ENCODE measurements at places on chromosomes 12 and 14. TPM values are rescaled to one million over a fixed set of nuclear protein-coding genes. Genes with fewer than 3 reads are reported as not detected.
A peak's percentile ranks its signal among the peaks of the same experiment; 100 is the strongest.

The LRIG3 gene
- 10.0 TPM for polyA plus RNA-seq

The C12orf56 gene
- not detected for polyA plus RNA-seq

The SPTSSA gene
- polyA plus RNA-seq = 84.9 TPM

The STYX gene
- polyA plus RNA-seq = 4.0 TPM

The DAO gene
- polyA plus RNA-seq = not detected

The KRT6A gene
- 6.8 TPM for polyA plus RNA-seq

The COCH gene
- 0.06 TPM for polyA plus RNA-seq

The OAS2 gene
- polyA plus RNA-seq = 20.8 TPM

DNA sequence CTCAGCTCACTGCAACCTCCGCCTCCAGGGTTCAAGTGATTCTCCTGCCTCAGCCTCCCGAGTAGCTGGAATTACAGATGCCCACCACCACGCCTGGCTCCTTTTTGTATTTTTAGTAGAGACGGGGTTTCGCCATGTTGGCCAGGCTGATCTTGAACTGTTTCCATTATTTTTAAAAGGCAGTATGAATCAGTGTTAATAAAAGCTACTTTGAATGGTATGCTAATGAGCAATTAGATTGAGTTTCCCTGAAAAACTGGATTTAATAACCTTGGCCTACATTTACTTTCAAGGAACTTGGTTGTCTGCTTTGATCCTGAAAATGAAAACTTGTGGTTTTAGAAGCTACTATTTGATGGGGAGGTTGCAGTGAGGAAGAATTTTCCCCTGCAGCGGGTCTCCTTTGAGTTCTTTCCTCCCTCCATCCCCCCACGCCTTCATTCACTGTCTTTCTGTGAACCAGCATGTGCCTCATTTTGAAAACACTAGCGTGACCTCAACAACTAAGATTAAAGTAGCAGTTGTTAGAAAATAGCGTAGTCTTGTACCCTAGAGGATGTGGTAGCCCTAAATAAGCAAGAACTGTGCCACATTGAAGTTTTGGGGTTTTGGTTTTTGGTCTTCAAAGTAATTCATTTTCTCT, 17.8 kb upstream of the RPS6KA5 start:
- no peaks in the 10 kb centered on the region for H3K27me3 ChIP-seq
- no peak for DNase-seq
- no peak overlapping the region for H3K27ac ChIP-seq
- H3K4me1 ChIP-seq = peaks cover 1% of the 10 kb centered on the region
- no peaks in the 10 kb centered on the region for H3K36me3 ChIP-seq
- H3K4me3 ChIP-seq = no peak overlapping the region

DNA sequence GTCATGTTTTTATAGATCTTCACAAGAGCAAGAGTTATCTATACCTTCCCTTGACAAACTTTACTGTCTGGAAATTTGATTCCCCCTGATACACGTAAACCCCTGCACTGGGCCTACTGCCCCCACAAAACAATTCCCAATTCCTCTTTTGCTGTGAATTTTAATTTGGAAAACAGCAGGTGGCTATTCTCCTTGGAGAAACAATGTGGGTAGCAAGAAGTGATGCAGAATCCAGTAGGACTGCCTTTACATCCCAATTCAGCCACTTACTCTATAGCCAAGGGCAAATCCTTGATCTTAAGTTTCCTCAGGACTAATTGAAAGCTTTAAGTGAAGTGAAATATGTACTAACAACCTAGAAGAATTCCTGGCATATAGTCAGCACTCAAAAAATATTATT, 129.3 kb downstream of the ACSS3 start:
- DNase-seq = no peak
- H3K27ac ChIP-seq = no peak overlapping the region
- no peak overlapping the region for H3K4me3 ChIP-seq
- H3K27me3 ChIP-seq = no peaks in the 10 kb centered on the region

DNA sequence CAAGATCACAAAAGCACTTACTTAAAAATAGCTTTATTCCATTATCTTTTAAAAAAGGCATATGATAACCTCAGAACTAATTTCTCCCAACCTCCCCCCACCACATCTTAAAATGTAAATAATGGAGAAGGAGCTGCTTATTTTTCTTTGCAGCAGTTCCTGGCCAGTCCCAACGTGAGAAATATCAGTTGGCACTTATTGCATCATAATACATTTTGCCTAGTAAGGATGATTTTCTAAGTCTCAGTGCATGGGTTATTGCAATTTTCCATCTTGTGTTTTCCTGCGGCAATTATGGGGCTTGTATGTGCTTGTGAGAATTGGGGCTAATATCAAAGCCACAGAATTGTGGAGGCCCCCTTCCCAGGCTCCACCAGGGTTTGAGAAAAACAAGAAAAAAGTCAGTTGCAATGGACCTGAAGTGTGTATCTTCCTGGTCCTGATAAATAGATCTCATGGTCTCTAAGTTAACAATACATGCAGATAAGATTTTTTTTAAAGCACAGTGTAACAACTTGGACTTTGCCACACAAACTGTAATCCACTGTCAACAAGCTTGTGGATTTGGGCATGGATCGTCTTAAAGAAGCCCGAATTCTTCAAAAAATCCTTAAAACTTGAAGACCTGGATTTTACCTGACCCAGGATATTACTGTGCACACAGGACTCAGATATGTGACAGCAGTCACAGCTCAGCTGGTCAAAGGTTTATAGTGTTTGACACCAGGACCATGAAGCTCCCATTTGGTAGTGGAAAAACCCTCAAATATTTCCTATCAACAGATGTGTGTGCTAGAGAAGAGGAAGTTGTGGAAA, 2.8 kb upstream of the WSB2 start:
- H3K27ac ChIP-seq = no peak overlapping the region
- no peaks in the 10 kb centered on the region for H3K36me3 ChIP-seq
- H3K4me3 ChIP-seq = no peak overlapping the region
- no peaks in the 10 kb centered on the region for H3K27me3 ChIP-seq
- DNase-seq = peak; percentile 81

GRCh38 chr14:95315579-95315978, 4.1 kb downstream of the CLMN start:
- no peaks in the 10 kb centered on the region for H3K36me3 ChIP-seq
- no peak for DNase-seq
- no peak overlapping the region for H3K4me3 ChIP-seq
- H3K27ac ChIP-seq = no peak overlapping the region
- peaks cover 8% of the 10 kb centered on the region for H3K4me1 ChIP-seq

DNA sequence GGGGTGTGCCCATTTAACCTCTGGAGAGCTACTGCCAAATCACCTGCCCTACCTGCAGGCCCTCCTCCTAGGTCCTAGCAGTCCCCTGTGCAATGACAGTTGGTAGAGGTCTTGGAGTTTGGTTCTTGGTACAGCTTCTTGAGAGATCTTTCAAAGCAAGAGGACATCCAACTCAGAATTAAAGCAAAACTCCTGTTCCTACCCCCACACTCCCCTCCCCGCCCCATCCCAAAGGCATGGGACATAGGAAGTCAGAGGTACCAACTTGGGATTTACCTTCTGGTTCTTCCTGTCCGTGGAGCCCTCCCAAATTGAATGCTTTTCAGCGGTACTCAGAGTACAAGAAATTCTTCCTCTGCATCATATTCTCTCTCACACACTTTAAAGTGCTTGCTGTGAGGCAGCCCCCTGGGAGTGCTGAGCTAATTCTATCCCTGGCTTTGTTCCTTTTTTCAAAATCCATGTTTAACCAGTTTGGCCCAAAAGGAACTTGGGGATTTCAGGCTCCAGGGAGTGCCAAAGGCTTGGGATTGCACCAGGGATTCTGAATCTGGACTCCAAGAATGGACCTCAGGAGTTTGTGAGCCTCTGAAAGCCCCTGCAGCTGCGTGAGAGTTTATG, 40.8 kb downstream of the GALNT16 start:
- no peak overlapping the region for H3K4me3 ChIP-seq
- no peak for DNase-seq
- H3K4me1 ChIP-seq = no peaks in the 10 kb centered on the region
- H3K27ac ChIP-seq = no peak overlapping the region
- H3K36me3 ChIP-seq = no peaks in the 10 kb centered on the region
- no peaks in the 10 kb centered on the region for H3K27me3 ChIP-seq

GRCh38 chr12:43126652-43127375, 425.2 kb downstream of the ADAMTS20 start:
- no peak overlapping the region for H3K4me3 ChIP-seq
- H3K36me3 ChIP-seq = no peaks in the 10 kb centered on the region
- no peaks in the 10 kb centered on the region for H3K27me3 ChIP-seq

- no peaks in the 10 kb centered on the region for H3K36me3 ChIP-seq
- H3K27me3 ChIP-seq = no peaks in the 10 kb centered on the region
- H3K27ac ChIP-seq = no peak overlapping the region
- H3K4me1 ChIP-seq = no peaks in the 10 kb centered on the region
- no peak overlapping the region for H3K4me3 ChIP-seq
Observed at GRCh38 chr12:66877925-66878324, 199.0 kb upstream of the GRIP1 start.

GRCh38 chr14:86646696-86647690, 1117.0 kb downstream of the FLRT2 start:
- H3K27me3 ChIP-seq = no peaks in the 10 kb centered on the region
- DNase-seq = no peak
- no peak overlapping the region for H3K27ac ChIP-seq
- no peak overlapping the region for H3K4me3 ChIP-seq
- H3K36me3 ChIP-seq = no peaks in the 10 kb centered on the region
- no peaks in the 10 kb centered on the region for H3K4me1 ChIP-seq

GRCh38 chr12:51345681-51346080, 798 bp downstream of the CELA1 start:
- H3K27me3 ChIP-seq = no peaks in the 10 kb centered on the region
- no peaks in the 10 kb centered on the region for H3K36me3 ChIP-seq
- no peak overlapping the region for H3K4me3 ChIP-seq
- H3K27ac ChIP-seq = no peak overlapping the region
- no peaks in the 10 kb centered on the region for H3K4me1 ChIP-seq

DNA sequence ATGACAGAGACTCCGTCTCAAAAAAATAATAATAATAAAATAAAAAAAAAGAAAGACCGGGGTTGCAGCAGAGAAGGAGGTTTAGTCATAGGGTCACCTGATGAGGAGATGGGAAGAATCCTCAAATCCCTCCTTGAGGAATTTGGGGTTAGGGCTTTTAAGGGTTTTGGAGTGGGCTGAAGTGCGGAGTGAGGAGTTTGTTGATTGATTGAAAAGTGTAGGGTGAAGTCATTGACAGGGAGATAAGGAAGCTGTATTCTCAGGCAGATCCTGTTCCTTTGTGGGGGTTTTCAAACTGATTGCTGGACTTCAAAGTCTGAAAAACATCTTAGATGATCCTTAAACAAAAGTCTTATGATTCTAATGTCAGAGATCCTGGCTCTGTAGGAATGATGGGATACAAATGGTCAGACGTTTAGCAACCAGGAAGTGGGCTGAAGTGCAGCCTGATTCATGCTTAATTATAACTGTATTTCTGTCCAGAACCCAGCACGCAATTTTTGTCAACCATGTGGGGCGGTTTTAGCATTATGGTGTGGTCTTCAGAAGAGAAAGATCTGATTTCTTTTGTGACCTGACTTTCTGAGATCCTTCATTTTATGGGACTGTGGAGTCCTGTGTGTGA, 16.0 kb downstream of the FNTB start:
- no peak overlapping the region for H3K27ac ChIP-seq
- peaks cover 3% of the 10 kb centered on the region for H3K36me3 ChIP-seq
- no peak overlapping the region for H3K4me3 ChIP-seq
- no peaks in the 10 kb centered on the region for H3K4me1 ChIP-seq
- no peak for DNase-seq
- H3K27me3 ChIP-seq = no peaks in the 10 kb centered on the region

- H3K27me3 ChIP-seq = no peaks in the 10 kb centered on the region
- H3K27ac ChIP-seq = no peak overlapping the region
- no peaks in the 10 kb centered on the region for H3K4me1 ChIP-seq
- H3K36me3 ChIP-seq = no peaks in the 10 kb centered on the region
Observed at GRCh38 chr14:85471156-85471555, 58.8 kb upstream of the FLRT2 start.

GRCh38 chr12:29110506-29111442, 38.3 kb upstream of the FAR2 start:
- H3K27me3 ChIP-seq = no peaks in the 10 kb centered on the region
- DNase-seq = no peak
- H3K4me3 ChIP-seq = no peak overlapping the region
- H3K27ac ChIP-seq = no peak overlapping the region
- H3K36me3 ChIP-seq = no peaks in the 10 kb centered on the region

DNA sequence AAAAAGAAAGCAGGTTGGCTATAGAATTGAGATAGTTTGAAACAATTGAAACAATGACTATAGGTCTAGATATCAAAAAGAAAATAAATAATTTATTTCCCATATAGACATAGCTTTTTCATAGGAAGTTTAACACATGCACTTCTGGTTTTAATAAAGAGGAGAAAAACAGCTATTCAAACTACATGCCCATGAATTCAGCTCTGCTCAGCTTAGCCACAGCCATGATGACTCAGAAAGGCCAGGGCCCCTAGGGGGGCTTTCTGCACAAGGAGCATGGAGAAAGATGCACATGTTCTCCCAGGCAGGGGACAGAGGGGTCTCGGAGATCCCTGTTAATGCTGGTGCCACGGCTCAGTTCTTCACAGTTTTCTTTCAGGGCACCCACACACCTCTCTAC, 114.0 kb downstream of the GALC start:
- no peaks in the 10 kb centered on the region for H3K36me3 ChIP-seq
- H3K4me1 ChIP-seq = no peaks in the 10 kb centered on the region
- no peak overlapping the region for H3K27ac ChIP-seq
- DNase-seq = no peak
